Aorta (tissue), 5 donors: ENCODE measurements at places on chromosomes 1 and 21. TPM values are rescaled to one million over a fixed set of nuclear protein-coding genes. Genes with fewer than 3 reads are reported as not detected.
A peak's percentile ranks its signal among the peaks of the same experiment; 100 is the strongest.

The CR1 gene
- 0.23 TPM for polyA plus RNA-seq

The CD55 gene
- polyA plus RNA-seq: 20.2 TPM

The LCE2C gene
- polyA plus RNA-seq: not detected

DNA sequence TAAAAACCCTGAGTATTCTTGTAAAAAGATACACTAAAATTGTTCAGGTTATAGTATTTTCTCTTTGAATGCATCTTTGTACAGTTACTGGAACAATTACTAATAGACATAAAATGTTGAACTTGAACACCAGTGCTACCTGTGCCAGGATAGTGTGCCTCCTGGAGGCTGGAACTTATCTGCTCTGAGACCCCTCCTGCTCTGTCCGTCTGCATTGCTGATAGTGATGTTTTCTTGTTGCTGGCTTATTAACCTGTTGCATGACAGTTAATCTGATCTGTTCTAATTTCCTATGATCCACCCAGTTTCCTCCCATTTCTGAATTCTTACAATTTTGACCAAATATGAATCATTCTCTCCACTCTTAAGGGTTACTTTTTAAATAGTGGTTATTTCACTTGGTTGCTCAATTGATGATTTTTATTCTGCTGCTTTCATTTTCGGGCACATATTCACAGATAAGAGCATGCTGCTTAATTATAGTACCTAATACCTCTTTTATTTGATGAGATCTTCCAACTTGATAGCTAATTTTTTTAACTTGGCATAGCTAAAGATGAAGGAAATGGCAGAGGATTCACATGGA is 101.4 kb downstream of the CC2D1B start:
- no peak for DNase-seq

- DNase-seq: no peak
Observed at GRCh38 chr1:164779376-164779775, 220.4 kb downstream of the PBX1 start.

- no peak for DNase-seq
Observed at GRCh38 chr1:232965912-232966217, 15.5 kb downstream of the NTPCR start.

DNA sequence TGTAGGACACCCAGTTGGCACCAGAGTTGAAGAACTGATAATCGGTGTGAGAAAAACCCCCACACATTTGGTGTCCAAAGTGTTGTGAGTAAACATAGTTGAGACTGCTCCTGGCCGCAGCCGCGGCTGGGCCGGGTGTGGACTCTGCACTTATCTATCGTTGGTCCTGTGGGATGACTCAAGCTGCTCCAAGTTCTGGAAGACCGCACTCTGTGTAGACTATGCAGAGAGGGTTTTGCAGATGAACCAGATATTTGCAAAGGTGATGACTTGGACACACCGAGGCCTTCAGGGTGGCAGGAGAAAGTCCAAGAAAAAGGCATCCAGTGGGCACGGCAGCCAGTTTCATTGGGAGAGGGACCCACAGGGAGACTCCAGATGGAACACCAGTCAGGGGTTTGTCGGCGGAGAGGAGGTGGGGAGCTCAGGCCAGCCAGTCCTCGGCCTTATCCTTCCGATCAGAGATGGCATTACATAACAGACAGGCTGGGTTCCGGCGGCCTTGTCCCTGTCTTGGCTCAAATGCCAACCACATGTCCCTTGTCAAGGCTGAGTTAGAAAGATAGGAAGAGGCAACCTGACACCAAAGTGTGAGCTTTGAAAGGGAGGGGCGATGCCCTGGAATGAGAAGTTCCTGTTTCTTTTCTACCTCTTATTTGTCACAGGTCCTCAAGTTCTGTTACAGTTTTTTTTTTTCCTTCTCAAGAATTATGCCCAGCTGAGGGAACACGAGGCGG is 21.1 kb downstream of the C2CD2 start:
- no peak for DNase-seq

The SLC2A5 gene
- polyA plus RNA-seq: 0.31 TPM

The TSPAN1 gene
- 3.9 TPM for polyA plus RNA-seq

GRCh38 chr1:200971428-200971903 is 52.0 kb downstream of the KIF21B start:
- DNase-seq: no peak

The OR2W3 gene
- polyA plus RNA-seq: not detected

DNA sequence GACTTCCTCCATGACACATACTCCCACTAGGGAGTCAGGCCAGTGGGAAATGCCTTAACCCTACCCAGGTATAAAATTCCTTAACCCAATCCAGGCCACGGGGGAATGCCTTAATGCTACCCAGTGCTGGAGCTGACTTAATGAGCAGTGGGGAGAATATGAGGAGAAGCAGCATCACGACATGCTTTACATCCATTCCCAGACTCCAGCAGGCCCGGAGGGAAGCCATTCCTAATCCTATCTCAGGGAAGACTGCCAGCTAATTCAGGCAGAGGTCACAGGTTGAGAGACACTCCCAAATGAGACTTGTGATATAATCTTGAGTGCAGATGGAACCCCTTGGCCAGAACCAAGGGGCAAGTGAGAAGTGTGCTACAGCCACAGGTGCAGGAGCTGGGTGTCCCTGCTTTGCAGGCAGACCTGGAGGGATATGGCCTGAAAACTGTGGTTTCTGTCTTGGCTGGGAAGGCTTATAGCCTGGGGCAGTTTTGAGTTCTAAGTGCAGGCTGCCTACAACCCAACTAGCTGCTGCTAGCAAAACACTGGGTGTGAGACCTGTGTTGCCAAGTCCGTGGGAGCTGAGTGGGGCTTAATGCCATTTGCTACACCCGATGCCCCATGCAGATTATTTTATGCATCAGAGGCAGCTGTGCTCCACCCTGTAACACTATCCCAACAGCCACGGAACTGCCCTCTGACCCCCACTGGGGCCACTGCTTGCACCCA is 45.1 kb upstream of the GUCA2A start:
- DNase-seq: no peak

GRCh38 chr1:93033785-93034184 is 45.3 kb upstream of the MTF2 start:
- DNase-seq: no peak

- no peak for DNase-seq
Observed at GRCh38 chr1:213657013-213657412, 330.8 kb upstream of the PROX1 start.

DNA sequence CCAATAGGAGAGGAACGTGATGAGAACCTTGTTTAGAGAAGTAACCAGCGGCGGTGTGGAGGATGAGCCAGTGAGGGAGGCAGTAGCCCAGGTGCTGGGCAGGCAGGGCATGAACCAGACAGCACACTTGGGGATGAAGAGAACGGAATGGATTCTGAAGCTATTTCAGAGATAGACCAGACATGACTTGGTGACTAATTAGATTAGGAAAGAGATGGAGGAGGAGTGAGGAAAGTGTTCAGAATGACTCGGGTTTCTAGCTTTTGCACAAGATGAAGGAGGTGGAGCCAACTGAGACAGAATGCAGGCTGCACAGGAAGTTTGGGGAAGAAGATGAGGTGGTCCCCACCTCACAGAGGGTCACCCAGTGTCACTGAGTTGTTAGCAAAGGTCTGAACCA is 5.1 kb downstream of the PEF1 start:
- DNase-seq: no peak

The HPDL gene
- not detected for polyA plus RNA-seq

GRCh38 chr1:30756545-30757351 is 826 bp downstream of the LAPTM5 start:
- DNase-seq: peak; percentile 83

DNA sequence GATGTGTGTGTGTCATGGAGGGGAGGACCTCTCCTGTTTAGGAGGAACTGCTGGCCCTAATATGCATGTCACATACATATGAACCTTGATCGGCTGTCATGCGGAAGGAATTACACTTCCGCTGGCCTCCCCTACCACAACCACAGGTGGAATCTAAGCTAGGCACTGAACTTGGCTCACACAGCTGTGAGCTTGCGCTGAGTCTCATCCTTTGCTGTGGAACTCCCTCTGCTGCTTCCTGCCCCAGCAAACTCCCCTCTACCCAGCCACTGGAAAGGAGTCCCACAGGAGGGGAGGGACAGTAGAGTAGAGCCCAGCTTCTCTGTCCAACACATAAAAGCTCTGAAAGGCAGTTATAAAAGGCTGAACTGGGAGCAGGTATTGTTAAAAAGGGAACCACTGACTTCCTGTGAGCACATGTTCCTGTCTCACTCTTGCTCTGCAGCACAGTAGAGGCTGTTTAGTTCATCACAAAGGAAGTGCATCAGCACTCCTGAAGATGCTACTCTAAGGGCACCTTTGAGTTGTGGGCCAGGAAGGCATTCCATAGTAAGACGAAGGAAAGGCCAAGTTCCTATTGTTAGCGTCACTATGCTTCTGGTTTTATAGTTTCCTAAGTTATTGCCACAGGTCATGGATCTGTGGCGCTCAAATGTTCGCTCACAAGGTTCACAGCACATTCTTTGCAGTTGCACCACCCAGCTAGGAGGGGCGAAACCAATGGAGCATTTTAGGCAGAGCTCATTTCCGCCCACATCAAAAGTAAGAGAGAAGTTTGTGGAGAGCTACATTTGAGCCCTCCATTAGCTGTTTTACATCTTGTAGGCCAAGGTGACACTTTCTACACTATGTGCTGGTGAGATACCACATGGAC is 17.7 kb upstream of the PTPRC start:
- no peak for DNase-seq

- no peak for DNase-seq
Observed at GRCh38 chr1:94009304-94009703, 100.1 kb upstream of the GCLM start.

DNA sequence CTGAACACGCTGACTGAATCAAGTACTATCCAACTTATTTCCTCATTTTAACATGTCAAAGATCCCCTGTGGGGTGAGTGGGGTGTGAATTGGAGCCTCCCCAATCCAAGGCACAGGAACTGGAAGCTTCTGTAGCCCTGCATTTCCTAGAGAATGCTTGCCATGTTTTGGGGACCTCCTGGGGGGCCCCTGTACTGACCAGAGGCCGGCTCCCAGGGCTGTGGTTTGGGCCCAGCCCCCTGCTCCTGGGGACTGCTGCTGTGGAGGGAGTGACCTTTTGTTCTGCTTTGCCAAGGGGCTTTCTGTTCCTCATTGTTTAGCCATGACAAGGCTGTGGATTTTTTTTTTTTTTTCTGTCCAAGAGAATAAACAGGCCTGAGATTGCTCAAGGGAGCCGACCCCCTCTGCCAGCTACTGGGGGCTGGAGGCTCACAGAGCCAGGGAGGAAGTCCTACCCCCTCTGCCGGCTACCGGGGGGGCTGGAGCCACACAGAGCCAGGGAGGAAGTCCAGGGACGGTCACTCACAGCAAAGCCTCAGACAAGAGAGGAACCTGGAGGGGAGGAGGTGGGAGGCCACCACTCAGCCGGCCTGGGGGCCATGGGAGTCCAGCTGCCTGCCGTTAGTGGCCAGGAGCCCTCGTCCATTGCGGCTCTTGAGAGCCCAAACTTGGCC is 17.4 kb downstream of the TNFRSF1B start:
- DNase-seq: peak; percentile 89

The GUCA2B gene
- 1.2 TPM for polyA plus RNA-seq

- peak; percentile 44 for DNase-seq
Observed at GRCh38 chr1:10888291-10888690, 91.8 kb upstream of the CASZ1 start.

DNA sequence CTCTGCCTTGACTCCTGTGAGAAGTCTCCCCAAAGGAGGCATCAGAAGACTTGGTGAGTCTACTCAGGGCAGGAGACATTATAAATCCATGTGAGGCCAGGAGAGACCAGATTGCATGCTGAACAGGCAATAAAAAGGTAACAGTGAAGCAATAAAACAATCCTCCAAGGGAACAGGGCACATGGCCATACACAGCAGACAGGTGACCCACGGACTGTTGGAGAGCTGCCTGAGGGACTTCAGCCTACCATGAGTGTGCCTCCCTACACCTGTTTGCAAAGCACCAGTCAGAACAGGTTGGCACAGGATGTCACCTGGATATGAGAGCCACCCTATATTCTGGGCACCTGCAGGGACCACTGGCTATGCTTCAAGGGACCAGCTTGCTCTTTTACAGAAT is 67.6 kb downstream of the MAB21L3 start:
- no peak for DNase-seq
